Cerebellar nuclear complex (tissue), 1 donor: ENCODE measurements at places on chromosomes 16 and 17.

DNA sequence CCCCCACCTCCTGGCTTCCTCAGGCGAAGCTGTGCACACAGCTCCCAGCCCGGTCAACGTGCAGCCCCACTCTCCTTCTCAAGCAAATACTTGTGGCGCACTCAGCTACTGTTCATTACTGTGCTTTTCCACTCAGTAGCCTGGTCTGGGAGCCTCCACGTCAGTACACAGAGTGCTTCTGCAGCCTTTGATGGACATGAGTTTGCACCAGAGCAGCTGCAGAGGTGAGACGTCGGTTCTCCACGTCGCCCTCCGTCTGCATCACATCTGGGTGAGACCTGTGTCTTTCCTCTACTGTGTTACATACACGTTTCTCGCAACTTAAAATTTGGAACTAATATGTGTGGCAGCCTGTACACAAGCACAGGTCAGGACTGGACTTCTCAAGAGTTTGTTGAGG lies 334.3 kb downstream of the C16orf95 start:
- no peak for DNase-seq

GRCh38 chr16:53220585-53220984 lies 165.8 kb downstream of the CHD9 start:
- DNase-seq, result no peak

DNA sequence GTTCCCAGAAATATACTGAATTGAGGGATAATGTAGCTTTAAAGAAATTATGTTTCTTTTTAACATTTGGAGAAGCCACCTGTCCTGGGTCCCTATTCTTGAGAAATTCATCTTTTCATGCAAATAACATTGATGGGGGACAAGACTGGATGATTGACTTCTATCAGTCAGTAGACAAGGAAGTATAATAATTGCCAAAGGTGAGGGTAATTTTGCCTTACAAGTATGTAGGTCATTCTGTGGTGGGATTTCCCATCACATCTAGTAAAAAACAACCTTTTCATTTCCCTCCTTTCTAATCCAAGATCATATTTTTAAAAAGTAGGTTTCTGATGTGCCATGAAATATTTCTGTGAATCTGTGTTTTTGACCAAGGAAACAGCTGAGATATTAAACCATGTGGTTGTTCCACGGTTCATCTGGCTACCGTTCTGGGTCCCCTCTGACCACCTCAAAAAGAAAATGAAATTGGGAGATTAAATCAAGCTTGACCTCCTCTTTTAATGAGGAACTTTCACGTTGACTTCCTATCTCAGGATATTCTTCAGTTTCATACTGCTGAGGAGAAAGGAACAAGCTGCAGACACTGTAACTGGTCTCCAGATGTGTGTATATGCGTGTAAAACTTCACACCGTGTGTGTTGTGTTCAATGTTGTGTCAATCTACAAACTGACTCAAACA lies 138.6 kb downstream of the MAP2K6 start:
- DNase-seq, result no peak

- DNase-seq, result no peak
Observed at GRCh38 chr17:40287159-40287493, 553 bp upstream of the CDC6 start.

GRCh38 chr16:31073142-31073969 lies 684 bp downstream of the ZNF668 start:
- peak; percentile 57 for DNase-seq

DNA sequence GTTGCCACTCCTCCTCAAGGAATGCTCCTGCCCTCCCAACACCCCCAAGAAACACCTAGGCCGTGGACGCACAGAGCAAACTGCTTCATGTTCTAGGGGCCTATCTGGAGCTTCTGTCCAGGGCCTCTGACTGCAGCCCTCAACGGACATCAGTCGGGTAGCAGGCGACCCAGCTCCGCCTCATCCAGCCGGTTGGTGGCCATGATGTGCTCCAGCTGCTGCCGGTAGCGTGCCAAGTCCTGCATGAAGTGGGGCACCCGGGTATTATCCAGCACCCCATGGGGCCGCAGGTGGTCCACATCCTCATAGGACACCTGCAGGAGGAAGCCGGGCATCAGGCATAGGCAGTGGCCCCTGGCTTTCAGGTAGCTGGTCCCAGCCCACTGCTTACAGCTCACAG lies 6.3 kb downstream of the NOL3 start:
- DNase-seq, result no peak

DNA sequence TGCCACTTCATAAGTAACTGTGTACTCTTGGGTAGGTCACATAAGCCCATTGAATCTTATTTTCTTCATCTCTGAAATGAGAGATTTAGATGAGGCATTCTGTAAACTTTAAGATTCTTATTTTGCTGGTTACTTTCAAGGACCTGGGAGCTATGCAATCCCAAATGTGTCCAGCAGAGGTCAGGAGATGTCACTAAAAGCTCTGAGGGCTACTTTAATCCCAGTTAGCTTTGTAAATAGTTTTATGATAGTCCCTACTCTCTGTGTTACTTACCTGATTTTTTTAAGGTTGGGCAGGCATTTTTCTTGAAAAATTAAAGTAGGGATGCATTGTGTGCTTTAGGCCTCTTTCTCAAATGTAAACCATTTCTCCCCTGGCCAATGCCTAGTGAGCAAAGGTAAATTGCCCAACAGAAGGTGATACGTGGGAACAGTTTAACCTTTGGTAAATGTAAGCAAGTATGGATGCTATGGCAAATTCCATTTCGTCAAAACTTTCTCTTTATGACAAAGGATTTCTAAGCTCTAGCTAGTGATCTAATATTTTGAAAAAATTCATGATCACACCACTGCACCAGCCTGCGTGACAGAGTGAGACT lies 57.1 kb upstream of the WSB1 start:
- DNase-seq, result no peak

- no peak for DNase-seq
Observed at GRCh38 chr17:75147878-75148546, 6.3 kb downstream of the JPT1 start.

- DNase-seq, result no peak
Observed at GRCh38 chr17:55421179-55421934, at the start of gene MMD. TSS of gene MMD (minus strand) at chr17:55421835. CDS start at chr17:55421695, 140 bp downstream.

DNA sequence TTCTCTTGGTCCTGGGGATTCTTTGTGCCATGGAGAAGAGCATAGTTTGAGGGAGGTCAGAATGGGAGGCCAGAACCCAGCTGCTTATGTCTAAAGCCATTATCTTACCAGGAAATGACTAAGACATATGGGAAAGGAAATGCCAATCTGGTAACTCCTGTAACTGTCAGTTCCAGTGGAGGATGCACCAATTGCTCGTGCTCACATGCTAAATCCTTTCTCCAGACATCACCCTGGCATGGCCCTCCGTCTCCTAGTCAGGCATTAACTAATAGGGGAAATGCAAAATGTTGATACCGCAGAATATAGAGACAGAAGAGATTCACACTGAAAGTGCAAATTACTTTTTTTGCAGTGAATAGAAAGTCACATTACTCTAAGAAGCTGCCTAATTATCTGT lies 255.6 kb upstream of the HSBP1 start:
- DNase-seq, result no peak

- no peak for DNase-seq
Observed at GRCh38 chr17:65529040-65529633, 32.3 kb downstream of the AXIN2 start.

- no peak for DNase-seq
Observed at GRCh38 chr16:51683882-51684281, 532.8 kb upstream of the SALL1 start.

DNA sequence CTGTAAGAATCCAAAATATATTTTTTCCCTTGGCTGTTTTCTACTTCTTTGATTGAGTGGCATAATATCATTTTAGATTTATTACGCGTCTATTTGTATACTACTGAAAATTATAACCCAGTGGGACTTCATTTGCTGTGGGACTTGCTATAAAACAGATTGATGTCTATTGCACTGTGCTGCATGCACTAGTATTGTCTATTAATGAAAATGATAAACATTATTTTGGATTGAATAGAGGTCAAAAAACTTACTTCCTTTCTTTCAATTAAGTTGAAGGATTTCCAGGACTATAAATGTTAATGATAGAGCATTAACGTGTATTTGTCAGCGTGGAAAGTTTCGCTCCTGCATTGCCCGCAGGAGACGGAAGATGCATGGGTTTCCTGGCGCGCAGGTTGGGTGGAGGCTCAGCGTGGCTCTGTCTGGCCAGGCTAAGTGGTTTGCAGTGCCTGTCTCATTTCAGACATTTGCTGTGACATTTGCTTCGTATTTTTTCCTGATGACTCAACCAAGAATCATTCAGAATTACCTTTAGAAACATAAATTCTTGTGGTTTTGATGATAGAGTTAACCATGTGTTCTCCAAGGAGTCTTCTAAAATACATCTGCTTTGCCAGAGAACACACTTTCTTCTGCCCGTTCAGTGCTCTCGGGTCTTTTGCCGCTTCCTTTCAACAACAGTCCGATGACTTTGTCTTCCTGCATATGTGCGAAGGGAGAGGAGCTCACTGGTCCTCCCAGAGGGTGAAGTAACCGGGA lies 216.7 kb downstream of the RPTOR start:
- DNase-seq, result no peak

DNA sequence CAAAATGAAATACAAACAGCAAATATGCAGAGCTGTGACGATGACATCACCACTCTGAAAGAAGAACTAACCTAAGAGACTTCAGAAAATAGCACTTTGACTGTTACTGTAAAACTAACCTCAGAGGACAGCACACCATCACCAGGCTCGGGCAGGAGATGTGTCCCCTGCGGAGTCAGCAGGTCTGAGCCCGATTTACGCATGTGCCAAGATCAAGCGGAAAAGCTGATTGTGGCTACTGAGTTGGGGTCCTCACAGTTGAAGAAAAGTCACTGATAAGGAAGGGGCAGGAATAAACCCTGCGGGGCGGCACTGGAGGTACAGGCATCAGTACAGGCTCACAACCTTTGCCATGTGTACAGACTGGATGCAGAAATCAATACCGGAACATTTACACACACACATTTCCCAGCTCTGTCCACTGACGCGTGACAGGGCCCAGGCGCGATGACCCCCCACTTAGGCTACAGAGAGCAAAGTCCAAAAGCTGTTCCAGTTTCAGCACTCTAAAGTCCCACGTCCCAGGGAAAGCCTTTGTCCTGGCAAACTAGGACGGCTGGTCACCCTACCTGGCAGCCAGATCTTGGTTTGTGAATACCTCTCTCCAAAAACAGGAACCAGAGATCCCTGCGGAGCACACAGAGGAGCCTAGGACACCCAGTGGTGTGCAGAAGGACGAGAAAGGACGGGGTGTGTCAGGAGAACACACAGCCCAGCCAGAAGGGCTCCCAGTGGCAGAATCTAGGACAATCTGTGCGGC lies 21.5 kb downstream of the TRAP1 start:
- no peak for DNase-seq

GRCh38 chr17:11353601-11354000 lies 112.6 kb downstream of the SHISA6 start:
- no peak for DNase-seq

DNA sequence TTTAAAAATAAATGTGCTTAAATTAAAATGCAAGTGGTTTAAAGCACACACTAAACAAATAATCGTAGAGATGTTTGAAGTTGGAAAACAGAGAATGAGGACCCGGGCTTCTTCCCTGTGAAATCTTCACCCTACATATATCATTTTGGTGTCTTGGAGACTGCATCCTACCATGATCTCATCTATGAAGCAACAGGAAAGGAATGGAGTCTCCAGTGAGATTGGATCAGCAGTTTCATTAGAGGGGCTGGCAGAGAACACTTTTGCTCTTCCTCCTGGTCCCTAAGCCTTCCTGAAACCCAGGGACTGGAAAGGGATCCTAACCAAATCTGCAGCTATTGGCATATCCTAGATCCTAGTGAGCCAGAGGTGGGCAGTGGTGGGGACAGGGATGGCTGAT lies 85.0 kb downstream of the GRIN2A start:
- DNase-seq, result no peak

DNA sequence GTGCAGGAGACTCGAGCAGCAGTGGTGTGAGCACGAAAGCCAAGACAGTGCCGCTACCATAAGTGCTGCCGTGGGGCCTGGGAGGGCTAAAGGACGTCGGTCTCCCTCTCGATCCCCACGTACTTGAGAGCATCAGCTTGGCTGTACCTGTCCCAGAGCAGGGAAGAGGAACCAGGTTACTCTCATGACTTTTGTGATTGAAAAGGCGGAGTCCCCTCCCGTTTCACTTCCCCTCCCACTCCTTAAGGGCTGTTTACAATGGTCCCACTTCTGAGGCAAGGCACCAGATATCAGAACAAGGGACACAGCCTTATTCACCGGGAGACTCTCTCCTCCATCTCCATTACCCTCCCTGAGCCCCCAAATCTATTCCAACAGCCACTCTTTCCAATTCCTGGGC lies 20.1 kb downstream of the CNTNAP1 start:
- DNase-seq, result no peak

DNA sequence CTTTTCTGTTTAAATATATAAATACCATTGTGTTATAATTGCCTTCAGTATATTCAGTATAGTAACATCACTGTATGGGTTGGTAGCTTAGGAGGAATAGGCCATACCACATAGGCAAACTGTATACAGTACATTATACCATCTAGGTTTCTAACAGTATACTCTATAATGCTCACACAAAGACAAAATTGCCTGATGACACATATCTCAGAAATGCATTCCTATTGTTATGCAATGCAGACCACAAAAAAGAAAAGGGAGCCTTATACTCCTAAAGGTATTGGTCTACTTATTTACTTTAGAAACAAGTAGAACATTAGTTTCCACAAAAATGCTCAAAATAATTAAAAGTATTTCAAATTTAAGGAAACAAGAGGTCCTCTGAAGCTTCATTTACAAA lies 47.9 kb downstream of the SETD6 start:
- no peak for DNase-seq

- DNase-seq, result no peak
Observed at GRCh38 chr17:29625037-29625750, 2.5 kb upstream of the CORO6 start.

- no peak for DNase-seq
Observed at GRCh38 chr16:8588682-8589056, 1.6 kb downstream of the TMEM114 start.

GRCh38 chr17:32518646-32519227 lies 31.9 kb downstream of the CDK5R1 start:
- no peak for DNase-seq

DNA sequence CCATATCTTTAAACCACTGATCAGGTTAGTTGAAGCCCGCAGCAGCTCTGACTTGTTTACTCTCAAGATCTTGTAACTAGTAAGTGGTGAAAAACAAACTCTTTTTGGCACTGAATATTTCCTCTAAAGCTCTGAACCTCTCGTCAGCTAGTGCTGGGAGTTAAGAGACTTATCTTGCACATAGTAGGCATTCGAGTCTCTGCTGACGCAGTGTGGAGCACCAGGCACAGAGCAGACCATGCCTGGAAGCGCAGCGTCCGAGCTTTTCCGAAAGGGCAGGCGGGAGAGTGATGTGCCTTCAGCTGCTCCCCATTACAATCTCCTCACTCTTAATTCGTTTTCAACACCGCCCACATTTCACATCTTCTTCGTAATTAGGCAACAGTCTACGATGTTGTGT lies 63.0 kb downstream of the SMG6 start:
- no peak for DNase-seq

DNA sequence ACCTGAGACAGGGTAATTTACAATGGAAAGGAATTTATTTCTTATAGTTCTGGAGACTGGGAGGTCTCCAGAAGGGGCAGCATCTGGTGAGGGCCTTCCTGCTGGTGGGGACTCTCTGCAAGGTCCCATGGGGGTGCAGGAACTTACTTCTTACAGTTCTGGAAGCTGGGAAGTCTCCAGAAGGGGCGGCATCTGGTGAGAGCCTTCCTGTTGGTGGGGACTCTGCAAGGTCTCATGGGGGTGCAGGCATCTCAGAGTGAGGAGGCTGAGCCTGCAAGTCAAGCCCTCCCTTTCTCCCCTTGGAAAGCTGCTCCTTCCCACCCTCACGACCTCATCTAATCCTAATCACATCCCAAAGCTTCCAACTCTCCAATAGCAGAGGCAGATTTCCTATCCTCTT lies 157.4 kb downstream of the FOXL1 start:
- no peak for DNase-seq

GRCh38 chr17:1918346-1919162 lies 88.7 kb downstream of the RPA1 start:
- no peak for DNase-seq
